ENCODE measurements at places on chromosomes 5 and 9.

- no peak for DNase-seq
These were observed 252.1 kb downstream of the SEC61B start for GRCh38 chr9:99474186-99474585.

- no peak for DNase-seq
These were observed 41.6 kb upstream of the MROH2B start for GRCh38 chr5:41112486-41113455.

- no peak for DNase-seq
These were observed 96.7 kb downstream of the SUSD1 start for GRCh38 chr9:112078432-112078831.

GRCh38 chr9:120960001-120960400, 33.4 kb upstream of the TRAF1 start:
- DNase-seq, result no peak

DNA sequence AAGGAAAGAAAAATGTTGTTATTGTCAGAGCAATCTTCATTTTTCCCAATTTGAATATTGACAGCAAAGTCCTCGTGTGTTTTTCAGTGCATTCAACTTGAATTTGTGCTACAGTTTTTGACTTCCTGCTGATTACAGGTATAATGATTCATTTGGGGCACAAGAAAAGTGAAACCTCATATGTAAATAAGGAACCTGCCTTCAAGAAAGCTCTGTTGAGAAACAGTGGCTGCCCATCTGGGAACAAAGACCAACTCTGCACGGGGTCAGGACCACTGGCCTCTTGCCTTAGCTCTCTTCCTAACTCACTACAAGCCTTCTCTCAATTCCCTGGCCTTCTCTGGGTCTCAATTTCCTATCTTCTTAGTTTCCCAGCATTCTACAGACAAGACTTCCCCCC, 21.0 kb downstream of the TIMD4 start:
- no peak for DNase-seq

DNA sequence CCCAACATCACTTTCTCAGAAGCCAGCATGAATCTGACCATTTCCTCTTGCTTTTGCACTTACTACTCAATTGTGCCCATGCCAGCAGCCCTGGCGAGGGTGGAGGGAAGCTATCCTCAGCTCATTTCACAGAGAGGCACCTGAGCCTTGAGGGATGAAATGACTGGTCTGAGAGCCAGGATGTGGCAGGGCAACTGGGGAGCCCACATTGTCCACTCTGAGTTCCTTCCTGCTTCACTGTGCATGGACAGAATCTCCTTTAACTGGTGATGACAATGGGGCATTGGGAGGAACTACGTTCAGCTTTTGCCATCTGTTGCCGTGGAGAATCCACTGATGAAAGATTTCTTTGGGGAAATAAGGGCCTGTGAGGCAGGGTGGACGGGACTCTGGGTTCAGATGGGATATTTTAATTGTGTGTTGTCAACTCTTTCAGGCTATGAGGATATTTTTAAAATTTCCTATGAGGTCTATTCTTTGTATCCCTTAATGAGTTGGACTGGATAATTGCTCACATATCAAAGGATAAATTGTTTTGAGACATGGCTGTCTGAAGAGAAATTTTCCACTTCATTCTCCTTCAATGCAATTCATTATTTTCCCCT, 78.3 kb downstream of the TNC start:
- no peak for DNase-seq

DNA sequence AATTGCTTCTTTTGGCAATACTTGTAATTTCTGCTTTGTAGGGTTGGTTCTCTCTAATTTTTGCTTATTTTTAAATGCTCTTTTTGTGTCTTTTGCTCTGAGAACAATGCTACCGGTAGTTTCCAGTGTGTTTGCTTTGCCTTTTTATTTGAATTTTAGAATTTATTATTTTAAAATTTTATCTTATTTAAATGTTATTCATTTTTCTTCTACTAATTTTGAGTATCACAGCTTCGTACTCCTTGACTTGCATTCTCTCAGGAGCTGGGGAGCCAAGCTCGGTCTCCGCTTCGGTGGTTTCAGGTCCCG, 45.9 kb downstream of the ANXA2R start:
- no peak for DNase-seq

DNA sequence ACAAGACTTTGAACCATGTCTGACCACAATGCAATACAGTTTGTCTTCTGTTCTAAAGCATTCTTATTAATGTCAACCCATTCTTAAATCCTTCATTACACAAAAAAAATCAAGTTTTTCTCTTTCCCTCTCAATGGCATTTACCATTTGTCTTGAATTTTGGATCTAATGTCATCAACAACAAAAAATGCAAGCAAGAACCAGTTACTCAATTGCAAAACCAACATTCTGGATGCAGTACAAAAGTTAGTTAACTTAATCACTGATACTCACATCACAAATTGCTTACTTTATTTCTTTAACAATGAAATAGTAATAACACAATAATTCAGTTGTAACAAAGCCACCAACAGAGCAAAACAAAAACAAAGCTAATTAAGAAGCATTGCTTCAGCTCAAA, 6.0 kb downstream of the C9orf40 start:
- no peak for DNase-seq

GRCh38 chr9:111979561-111979960, 82.9 kb downstream of the UGCG start:
- DNase-seq, result no peak

DNA sequence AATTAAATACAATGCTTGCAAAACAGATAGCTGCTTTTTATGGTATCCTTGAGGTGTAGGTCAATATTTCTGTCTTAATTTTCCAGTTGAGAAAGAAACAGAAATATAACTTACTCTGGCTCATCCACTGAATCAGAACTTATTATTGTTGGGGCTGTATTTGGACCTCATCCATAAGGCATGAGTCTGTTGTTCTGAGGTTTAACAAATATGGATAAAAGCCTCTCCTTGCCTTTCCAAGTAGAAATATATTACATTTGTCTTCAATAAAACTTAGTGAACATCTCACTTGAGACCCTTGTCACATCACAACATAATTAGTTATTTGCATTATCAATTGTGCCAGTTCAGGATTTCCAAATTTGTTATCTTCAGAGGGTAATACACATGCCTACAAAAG, 525.8 kb downstream of the AGTPBP1 start:
- no peak for DNase-seq

DNA sequence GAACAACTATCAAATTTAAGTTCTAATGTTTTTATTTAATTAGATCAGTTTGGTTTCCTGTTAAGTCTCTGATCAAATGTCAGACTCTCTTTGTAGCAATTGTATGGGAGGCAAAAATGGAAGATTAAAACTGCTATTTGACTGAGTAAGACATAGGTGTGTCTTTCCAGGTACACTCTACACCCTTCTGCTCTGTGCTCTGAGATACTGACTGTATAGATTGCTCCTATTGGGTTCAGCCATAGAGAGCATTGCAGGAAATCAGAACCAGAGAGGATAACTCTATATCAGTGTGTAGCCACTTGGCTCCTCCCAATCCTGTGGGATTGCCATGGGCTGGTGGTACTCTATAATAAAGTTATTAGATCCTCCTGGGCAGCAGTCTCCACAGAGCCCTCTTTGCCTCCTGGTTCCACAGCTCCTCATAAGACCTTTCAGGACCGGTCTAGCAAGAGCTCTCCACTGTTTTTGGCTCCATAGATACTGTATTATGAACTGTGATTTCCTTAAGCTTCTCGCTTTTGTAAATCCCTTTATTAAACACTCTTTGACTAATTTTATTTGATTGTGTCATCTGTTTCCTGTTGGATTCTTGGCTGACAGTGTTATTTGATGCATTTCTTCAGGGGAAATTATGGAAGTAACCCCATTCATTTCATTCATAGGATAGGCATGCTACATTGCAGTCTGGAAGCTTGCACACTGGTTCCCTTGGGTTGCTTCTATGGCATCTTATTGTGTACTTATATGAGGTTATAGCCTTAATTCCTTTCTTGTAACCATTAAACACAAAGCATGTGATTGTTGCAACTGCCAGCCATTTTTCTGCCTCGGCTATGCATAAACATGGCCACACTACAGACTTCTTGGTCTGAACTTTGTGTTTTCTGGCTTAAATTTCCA, 115.6 kb downstream of the VCAN start:
- no peak for DNase-seq

DNA sequence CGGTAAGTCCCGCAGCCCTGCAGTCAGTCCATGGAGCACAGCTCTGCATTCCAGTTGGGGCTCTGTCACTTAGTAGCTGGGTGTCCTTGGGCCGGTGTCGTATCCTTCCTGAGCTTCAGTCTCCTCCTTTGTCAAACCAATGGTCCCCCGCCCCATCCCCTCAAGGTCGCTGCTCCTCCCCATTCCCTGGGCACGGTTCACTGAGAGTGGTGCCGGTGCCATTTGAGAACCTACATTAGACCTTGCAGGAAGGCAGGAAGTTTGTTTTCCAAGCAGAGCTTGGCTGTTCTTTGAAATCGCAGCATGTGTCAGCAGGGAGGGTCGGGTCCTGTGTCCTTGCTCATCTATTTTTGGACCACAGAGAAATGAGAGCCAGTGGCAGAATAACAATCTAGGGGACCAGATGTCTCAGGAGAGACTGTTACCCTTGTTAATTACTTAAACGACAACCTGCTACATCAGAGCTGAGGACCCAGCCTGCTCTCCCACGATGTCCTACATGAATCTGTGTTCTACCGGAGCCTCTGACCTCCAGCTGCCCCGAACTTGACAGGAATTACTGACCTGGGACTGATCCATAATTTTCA, 21.7 kb upstream of the BARHL1 start:
- DNase-seq, result no peak

- DNase-seq, result no peak
These were observed 9.8 kb downstream of the PIK3R1 start for GRCh38 chr5:68225188-68225910.

DNA sequence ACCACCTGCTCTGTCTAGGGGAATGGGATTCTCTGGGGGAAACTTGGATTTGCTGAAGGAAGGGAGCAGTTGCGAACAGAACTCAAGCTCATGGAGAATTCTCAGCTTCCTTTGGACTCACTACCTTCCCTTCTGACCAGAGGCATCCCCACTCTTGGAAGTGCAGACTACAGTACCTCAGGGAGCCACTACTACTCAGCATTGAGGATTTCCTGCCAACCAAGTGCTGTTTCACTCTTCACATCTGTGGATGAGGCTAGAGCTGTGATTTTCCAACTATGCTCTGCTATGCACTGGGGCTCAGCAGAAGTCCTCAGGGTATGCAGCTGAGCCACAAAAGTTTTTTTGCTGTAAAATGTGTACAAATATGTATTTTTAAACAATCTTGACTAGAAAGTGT, 43.9 kb downstream of the MACROH2A1 start:
- no peak for DNase-seq

DNA sequence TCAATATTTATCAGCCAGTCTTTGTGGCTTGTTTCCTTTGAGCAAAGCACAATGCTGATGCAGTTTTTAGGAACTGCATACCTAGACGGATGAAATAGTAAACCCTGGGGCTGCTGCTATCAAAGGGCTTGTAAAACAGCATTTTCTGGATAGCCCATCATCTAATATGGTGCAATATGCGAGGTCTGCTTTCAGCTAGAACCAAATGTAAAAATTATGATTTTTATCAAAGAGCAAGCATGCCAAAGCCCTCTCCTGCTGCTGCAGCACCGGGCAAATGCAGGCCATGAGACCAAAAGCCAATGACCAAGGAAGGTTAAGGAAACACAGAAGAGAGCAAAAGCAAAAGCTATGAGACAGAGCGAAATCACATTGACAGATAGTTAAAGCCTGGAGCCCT, 1000.4 kb downstream of the MAT2B start:
- no peak for DNase-seq

DNA sequence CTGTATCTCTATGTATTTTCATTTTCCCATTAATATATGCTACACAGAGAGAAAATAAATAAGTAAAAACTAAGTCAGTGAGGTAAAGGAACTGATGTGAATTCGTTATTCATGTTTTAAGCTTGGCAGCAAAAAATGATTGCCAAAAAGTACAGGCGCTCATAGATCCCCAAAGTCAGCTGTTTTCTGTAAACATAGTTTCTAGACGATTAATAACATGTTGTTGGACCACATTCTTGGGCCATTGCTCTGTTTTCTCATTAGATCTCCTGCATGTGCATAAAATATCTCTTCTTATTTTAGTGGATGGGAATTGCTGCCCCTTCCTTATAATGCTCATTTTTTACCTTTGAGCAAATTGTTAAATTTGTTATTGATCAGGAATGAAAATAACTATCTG, 215.2 kb downstream of the TLE1 start:
- no peak for DNase-seq

GRCh38 chr5:139251281-139251687, 42.3 kb upstream of the MATR3 start:
- no peak for DNase-seq

- DNase-seq, result no peak
These were observed 66.5 kb downstream of the DTWD2 start for GRCh38 chr5:118921866-118922265.

- no peak for DNase-seq
These were observed 3.4 kb downstream of the ADGRD2 start for GRCh38 chr9:124453586-124454191.

GRCh38 chr5:52995095-52995494, 5.9 kb downstream of the ITGA2 start:
- DNase-seq, result no peak

DNA sequence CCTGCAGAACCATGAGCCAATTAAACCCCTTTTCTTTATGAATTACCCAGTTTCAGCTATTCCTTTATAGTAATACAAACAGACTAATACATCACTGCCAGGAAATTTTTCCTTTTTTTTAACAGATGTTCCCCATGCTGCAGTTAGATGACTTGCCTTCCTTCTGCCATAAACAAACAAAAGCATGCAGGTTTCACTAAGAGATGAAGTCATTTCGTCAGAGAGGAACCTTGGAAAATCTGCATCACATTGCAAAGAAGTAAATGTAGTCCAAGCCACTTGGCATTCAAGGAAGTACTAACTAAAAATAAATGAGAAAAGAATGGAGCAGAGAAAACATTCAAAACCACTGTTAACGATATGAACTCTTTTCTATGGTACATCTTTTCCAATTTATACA, 194.1 kb upstream of the EFNA5 start:
- DNase-seq, result no peak
